ENCODE measurements at places on chromosomes 1 and 21.

- DNase-seq = no peak
Observed at GRCh38 chr21:41197582-41197981, 29.6 kb downstream of the BACE2 start.

DNA sequence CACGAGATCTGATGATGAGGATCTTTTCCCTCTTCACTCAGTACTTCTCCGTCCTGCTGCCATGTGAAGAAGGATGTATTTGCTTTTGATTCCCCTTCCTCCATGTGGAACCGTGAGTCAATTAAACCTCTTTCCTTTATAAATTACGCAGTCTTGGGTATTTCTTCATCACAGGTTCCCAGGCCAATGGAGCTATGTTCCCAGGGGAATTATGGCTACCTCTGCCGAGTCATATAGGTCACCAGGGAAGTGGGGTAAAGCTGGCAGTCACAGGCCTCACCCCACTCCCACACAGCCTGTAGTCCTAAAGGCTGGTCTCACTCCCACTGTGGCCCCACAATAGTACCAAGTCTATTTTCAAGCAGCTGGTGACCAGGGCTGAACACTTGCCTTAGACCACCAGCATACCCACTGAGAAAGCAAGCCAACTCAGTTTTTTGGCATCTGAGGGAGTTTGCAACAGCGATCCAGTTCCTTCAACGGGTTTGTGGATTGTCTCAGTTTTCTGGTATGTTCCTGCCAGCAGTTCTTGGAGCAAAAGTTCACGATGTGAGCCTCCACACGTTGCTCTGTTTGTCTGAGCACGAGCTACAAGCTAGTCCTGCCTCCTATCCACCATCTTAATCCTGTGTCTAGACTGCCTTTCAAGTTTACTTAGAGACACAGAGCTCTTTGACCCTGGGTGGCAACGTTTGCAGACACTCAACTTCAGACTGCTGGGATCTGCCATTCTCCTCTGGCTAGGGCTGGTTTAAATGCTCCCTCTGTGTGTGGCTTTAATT lies 104.5 kb downstream of the CENPF start:
- no peak for DNase-seq

DNA sequence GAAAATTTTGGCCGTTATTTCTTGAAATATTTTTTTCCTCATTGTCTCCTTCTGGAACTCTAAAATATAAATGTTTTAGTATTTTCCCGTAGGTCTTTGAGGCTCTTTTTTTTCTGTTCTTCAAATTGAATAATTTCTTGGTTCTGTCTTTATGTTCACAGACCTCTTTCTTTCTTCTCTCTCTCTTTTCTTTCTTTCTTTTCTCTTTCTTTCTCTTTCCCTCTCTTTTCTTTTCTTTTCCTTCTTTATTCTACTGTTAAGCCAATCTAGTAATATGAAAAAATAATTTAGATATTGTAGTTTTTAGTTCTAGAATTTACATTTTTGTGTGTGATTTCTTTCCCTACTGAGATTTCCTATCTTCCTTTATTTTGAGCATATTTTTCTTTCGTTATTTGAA lies 30.1 kb downstream of the CLIC4 start:
- DNase-seq = no peak

GRCh38 chr21:29904359-29905282 lies 35.2 kb downstream of the GRIK1 start:
- DNase-seq = no peak

DNA sequence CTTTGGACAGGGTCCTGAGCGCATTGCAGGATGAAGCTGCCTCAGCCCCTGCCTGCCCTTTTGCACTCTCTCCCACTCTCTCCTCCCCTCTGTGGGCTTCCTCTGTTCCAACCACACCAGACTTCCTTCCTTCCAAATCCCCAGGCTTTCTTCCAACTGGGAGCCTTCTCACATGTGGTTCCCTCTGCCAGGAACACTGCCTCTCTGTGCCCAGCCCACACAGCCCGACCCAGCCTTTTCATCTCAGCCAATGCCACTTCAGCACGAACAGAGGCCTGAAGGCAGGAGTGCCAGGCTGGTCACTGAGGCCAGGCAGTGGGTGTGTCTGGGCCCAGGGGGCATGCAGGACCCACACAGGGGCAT lies 5.9 kb downstream of the SELENON start:
- no peak for DNase-seq

DNA sequence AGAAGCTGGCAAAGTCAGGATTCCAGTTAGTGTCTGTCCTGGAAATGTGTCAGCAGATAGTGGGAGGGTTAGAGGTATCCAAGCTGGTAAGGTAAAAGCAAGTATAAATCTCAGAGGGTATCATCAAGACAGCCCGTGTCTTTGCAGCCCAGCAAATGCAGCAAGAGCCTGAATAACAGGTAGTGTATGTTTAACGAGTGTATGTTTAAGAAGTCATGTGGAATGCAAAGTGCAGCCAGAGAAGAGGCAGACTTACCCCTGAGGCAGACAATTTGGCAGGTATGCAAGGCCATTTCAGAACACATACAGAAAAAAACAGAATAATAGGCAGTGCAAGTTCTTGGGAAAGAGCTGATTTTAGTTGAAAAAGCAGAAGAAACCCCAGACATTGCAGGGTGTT lies 411.0 kb upstream of the NEGR1 start:
- no peak for DNase-seq

GRCh38 chr1:97797403-97798183 lies 123.2 kb downstream of the DPYD start:
- no peak for DNase-seq

- no peak for DNase-seq
Observed at GRCh38 chr1:29408831-29409605, 172.7 kb downstream of the PTPRU start.

- DNase-seq = no peak
Observed at GRCh38 chr1:176826265-176826664, 338.2 kb downstream of the ASTN1 start.

- peak; percentile 90 for DNase-seq
Observed at GRCh38 chr1:213828867-213829266, 158.9 kb upstream of the PROX1 start.

GRCh38 chr1:36387141-36387949 lies 1.6 kb upstream of the STK40 start:
- DNase-seq = no peak

- no peak for DNase-seq
Observed at GRCh38 chr21:35163411-35163810, 114.3 kb upstream of the RUNX1 start.

DNA sequence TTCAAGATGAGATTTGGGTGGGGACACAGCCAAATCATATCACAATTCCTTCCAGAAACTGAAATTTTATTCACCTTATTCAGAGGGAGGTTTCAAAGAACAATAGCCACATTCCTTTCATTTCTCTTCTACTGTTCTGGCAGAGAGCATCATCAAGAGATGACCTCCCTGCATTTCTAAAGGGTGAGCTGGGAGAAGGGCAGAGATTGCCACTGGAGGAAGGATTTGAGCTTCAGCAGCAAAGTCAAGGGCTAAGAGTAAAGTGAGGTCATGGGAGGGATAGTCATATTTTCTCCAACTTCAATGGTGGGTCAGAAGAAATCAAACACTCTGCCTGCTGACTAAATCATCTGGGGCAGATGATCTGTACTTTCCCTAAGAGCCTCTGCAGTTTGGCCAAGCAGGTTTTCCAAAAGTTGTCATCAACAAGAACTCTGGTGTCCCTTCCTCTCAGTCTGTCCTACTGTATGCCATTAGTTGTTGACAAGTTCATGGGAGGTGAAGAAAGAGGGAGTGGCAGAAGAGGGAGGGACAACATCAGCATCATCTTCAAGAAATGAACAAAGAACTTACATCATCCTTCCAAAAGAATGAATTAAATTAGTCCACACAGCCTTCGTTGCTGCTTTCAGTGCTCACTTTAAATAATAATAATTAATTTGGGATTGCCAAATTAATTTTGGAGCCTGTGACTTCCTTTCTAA lies 298.3 kb downstream of the ASTN1 start:
- DNase-seq = no peak

DNA sequence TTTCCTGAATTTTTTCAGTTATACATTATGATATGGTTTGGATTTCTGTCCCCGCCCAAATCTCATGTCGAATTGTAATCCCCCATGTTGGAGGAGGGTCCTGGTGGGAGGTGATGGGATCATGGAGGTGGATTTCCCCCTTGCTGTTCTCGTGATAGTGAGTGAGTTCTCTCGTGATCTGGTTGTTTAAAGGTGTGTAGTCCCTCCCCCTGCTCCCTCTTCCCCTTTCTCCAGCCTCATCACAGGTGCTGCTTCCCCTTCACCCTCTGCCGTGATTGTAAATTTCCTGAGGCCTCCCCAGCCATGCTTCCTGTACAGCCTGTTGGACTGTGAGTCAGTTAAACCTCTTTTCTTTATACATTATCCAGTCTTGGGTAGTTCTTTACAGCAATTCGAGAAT lies 93.2 kb upstream of the HNRNPU start:
- no peak for DNase-seq

GRCh38 chr1:23557471-23558124 lies 1.7 kb downstream of the ID3 start:
- no peak for DNase-seq

DNA sequence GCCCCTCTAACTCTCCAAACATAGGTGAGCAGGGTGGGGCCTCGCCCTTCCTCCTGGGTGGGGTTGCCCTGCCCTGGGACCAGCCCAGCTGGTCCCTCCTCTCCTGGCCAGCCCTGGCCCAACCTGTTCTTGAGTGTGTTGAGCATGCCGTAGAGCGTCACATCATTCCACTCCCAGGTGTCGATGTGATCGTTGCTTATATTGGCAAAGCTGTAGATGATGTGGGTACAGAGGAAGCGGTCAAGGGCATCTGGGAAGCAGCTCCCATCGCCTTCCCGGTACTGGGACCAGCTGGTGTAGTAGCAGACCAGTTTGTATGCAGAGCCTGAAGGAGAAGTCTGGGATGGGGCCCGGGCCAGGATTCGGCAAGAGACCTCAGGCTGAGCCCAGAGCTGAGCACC lies 1.4 kb downstream of the CHI3L1 start:
- no peak for DNase-seq

Measured in NCI-H1417 treated with DMSO at 0.1 percent for 48 hours (cell line).